Osteocyte (in vitro differentiated cells): ENCODE measurements at places on chromosomes 7 and 10.

- peak; percentile 91 for DNase-seq
Observed at GRCh38 chr10:22321156-22321923, 441 bp downstream of the BMI1 start.

- no peak for DNase-seq
Observed at GRCh38 chr7:78587443-78588044, 789.0 kb downstream of the PHTF2 start.

DNA sequence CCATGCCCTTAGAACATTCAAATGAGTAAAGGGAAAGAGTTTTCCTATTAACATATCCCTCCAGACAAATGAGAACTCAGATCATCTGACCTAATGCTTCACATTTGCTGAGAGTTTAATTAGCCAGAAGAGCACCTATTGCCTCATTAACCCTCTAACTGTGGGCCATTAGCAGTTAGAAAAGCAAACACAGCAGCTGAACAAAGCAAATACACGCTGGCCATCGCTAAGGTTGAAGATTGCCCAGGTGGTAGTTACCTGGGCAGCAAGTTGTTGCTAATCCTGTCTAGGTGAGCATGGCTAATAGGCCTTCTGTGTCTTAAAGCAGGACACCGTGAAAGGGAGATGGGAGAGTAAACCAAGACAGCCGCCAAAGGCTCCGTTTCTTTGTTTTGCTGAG is 49.9 kb upstream of the UCN3 start:
- no peak for DNase-seq

- DNase-seq, result no peak
Observed at GRCh38 chr10:64508029-64508661, 986.9 kb downstream of the REEP3 start.

DNA sequence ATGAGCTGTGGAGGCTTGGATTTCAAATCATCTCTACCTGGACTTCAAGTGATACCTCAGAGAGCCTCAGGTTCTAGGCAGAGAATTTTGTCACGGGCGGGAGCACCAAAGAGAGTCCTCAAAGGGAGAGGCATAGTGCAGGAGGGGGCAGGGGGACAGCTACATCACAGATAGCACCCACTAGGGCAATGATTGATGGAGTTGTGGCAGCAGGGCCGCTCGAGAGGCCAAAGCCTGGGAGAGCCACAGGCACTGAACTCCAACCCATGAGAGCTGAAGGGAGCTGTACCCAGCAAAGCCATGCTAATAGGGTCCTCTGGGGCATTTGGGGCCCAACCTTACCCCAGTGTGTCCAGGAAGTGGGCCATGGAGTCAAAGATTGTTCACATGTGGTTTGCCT is 232.0 kb upstream of the PCDH15 start:
- no peak for DNase-seq

GRCh38 chr10:7054915-7055314 is 355.9 kb downstream of the SFMBT2 start:
- no peak for DNase-seq

GRCh38 chr7:82266081-82266480 is 177.5 kb downstream of the CACNA2D1 start:
- DNase-seq, result no peak

- DNase-seq, result no peak
Observed at GRCh38 chr7:118245267-118246040, 20.9 kb downstream of the ANKRD7 start.

DNA sequence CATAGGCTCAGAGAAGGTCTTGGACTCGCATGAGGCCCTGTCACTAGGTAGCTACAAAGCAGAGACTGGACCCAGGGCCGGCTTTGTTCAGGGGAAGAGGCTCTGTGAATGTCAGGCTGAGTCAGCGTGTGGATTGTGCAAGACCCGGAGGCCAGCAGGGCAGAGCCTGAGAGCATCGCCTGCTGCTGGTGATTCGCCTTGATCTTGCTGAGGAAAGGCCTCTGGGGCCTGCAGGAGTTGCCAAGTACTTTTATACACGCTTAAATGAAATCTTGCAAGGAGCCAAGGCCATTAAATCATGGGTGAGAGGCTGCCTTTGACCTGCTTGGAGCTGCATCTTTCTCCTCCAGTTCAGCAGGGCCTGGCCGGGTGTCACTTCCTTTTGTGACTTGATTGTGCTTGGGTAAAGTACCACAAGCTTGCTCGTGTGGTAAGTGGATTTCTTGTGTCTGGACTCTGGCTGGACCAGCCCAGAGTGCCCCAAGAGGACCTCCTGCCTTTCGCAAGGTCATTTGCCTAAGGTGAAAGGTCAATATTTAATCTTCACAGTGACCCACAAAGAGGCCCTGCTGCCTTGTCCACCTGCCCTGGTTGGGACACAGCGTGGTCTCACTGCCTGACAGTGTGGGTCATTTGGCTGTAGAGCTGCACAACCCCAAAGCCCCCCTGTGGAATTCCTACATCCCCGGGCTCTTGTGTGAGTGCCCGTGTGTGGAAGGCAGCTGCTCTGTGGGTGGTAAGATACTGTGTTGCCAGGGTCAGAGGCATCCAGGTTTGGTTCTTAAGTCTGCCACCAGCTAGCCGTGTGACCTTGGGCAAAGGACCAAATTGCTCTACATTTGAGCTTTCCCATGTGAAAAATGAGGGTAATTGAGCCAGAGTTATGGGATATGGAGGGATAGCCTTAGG is 38.6 kb upstream of the SH2D4B start:
- DNase-seq, result no peak

GRCh38 chr7:34011017-34011695 is 105.8 kb downstream of the BMPER start:
- no peak for DNase-seq

- DNase-seq, result no peak
Observed at GRCh38 chr10:132589015-132589414, 51.4 kb downstream of the INPP5A start.

- peak; percentile 46 for DNase-seq
Observed at GRCh38 chr10:47438857-47439474, 44.9 kb downstream of the ANXA8 start.

- no peak for DNase-seq
Observed at GRCh38 chr10:119297207-119297968, 90.0 kb downstream of the GRK5 start.

DNA sequence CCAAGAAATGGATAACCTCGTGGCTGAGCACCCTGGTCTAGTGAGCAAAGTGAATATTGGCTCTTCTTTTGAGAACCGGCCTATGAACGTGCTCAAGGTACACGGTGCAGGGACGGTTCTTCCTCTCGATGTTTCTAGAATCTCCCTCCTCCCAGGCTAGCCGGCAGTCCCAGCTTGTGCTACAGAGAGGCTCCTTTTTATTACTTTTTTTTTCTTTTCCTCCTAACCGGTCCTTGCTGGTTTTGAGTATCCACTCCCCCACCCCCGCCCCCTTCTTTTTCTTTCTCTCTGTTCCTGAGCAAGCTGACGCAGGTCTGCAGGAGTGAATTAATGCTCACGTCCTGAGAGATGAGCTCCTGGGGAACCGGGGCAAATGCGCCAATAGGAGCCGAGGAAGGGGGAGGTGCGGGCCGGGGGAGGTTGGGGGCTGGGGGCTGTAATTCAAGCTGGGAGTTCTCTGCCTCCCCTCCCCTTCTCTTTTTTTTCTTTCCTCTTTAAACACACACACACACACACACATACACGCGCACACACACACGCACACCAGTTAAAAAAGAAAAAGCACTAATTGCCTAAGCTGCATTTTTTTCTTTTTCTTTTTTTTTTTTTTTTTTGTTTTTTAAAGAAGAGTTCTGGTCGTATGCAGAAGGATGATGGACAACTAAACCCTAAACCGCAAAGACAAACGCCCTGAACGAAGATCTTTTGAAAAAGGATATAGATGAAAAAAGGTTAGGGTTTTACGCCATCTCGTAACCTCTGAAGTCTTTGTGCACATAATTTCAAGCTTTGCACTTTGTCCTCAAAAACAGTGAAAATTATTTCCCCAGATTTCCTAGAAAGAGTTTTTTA is 6.6 kb downstream of the CPA2 start:
- no peak for DNase-seq

DNA sequence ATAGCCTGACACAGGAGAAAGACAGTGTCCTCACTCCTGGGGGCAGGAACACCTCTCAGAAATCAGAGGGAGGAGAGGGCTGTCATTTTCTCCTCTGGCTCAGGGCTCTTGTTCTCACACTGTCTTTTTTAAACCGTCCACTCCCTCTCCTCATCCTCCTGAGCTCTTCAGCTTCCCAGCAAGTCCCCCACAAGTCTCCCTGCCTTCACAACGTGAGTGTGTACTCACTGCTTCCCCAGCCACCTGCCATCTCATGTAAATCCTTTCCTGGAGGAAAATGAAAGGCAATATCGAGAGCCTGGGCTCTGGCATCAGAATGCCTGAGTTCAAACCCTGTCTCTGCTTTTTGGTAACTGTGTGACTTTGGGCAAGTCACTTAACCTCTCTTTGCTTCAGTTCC is 5.7 kb downstream of the LLCFC1 start:
- no peak for DNase-seq

DNA sequence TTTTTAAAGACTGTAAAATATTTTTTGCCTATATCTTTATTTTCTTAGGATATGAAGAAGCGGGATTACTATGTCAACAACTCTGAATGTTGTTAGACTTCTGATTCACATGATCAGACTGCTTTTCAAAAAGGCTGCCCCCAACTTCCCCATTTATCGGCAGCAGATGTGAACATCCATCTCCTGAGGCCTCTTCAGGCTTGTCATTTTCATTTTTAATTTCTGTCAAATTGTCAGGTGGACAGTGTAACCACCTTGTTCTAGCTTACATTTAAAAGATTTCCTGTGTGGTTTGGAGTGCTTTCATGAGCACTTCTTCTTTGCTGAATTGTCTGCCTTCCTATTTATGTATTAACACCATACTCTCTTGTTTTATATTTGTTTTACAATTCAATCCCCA is 78.8 kb upstream of the GSDME start:
- no peak for DNase-seq

GRCh38 chr7:34425194-34425593 is 232.8 kb upstream of the NPSR1 start:
- DNase-seq, result no peak

DNA sequence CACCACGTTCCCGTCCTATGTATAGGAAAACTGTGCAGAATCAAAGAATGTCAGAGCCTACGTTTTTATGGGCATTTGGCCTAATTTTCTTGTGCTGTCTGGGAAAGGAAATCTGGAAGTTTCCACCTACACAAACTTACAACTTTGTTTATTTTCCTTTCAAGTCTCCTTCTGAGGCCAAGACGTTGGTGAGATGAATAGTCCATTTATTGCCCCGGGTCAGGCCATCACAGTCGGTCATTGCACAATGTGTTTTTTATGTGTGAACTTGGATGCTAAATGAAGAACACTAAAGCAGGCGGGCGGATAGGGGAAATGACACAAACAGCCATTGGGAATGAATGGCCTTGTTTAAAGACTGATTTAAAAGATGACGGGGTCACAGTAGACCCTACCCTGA is 38.6 kb downstream of the TRIL start:
- no peak for DNase-seq

GRCh38 chr7:4819560-4820404 is 42.0 kb downstream of the PAPOLB start:
- no peak for DNase-seq

GRCh38 chr7:139332697-139333359 is 8.3 kb upstream of the FMC1 start:
- DNase-seq, result peak; percentile 54

DNA sequence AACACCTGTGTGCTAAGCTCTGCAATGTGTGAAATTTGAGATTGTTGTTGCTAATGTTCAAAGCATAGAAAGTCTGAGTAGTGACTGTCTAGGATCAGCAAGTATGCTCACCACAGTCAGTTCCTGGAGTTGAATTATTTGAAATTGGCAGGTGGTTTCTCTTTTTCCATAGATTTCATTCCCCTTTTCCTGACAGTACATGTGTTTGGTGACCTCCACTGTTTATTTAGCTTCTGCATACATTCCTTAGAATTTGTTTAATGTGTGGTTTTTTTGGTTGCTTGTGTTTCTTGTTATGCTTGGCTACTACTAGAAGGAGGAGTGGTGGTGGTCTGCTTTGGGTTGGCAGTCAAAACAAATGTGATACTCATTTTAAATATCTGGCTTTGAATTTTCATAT is 52.3 kb downstream of the FOXP2 start:
- DNase-seq, result no peak

- DNase-seq, result no peak
Observed at GRCh38 chr10:32995066-32995622, 37.1 kb upstream of the ITGB1 start.

- DNase-seq, result no peak
Observed at GRCh38 chr7:152643979-152644559, 31.9 kb downstream of the XRCC2 start.

DNA sequence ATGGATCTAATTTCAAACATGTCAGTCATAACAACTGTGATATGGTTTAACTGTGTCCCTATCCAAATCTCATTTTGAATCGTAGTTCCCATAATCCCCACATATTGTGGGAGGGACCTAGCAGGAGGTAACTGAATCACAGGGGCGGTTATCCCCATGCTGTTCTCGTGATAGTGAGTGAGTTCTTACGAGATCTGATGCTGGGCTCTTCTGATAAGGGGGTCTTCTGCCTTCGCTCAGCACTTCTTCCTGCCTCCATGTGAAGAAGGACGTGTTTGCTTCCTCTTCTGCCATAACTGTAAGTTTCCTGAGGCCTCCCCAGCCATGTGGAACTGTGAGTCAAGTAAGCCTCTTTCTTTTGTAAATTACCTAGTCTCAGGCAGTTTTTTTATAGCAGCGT is 138.0 kb upstream of the PCGF5 start:
- no peak for DNase-seq

DNA sequence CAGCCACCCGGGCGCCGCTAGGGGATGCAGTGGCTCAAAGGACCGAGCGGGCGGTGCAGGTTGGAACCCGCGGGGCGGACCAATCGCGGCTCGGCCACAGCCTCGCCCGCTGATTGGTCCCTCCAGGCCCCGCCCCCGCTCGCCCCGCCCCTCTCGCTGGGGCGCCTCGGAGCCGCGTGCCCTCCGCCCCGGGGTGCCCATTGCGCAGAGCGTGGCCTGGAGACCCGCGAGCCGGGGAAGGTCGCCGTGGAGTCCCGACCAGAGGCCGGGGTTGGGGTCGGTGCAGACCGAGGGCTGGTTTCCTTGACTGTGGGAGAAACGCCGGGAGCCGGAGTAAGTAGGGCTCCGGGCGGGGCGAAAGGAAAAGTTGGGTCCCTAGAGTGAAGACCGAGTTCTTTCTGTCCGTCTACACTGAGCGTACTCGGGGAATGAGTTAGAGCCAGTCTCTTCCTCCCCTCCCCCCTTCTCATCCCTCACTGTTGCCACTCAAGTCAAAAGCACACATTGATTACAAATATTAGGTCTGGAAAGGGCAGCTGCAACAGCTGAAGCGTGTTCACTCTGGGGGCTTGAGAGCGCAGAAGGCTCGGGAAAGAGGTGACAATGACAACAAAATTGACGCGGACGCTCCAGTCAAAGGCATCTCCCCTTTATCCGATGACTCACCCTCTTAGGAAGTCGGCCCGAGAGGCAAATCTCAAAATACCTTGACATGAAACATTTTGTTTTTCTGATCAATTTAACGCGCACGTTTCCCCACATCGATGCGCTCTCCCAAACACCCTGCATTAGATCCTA is 843 bp upstream of the GATA3 start:
- DNase-seq, result no peak

DNA sequence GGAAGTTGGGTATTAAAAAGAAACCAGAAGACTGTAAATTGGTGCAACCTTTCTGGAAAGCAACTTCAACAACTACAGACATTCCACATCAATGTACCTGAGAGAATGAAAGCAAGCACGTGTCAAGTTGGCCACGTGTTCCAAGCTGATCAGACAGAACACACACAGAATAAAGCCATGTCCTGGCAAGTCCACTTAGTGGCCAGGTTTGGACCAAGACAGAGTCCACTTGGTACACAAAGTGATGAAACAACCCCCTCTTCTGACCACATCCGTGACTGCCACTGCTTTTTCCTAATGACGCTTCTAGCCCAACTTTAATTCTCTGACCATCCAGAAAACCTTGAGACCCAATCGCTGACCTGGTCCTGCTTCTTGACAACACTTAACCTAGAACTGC is 109.4 kb downstream of the ABLIM1 start:
- DNase-seq, result no peak
